ENCODE measurements at places on chromosomes 6 and 20.

GRCh38 chr6:157289764-157290163 lies 33.6 kb downstream of the TMEM242 start:
- no peak for DNase-seq

GRCh38 chr6:55758156-55758937 lies 117.0 kb downstream of the BMP5 start:
- no peak for DNase-seq

DNA sequence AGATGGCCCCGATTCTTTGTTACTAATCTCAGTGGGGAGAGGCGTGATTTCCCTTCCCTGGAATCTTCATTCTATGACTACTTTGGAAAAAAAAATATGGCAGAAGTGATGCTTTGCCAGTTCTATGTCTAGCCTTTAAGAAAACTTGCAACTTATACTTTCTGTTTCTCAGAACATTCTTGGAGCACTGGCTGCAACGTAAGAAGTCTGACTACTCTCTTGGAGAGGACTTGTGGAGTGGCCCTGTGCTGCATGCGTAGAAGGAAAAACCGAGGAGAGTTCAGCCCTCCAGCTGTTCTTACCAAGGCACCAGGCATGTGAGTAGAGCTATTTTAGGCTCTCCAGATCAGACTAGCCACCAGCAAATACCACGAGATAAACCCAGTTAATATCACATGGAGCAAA lies 77.6 kb upstream of the STXBP5 start:
- DNase-seq = no peak

DNA sequence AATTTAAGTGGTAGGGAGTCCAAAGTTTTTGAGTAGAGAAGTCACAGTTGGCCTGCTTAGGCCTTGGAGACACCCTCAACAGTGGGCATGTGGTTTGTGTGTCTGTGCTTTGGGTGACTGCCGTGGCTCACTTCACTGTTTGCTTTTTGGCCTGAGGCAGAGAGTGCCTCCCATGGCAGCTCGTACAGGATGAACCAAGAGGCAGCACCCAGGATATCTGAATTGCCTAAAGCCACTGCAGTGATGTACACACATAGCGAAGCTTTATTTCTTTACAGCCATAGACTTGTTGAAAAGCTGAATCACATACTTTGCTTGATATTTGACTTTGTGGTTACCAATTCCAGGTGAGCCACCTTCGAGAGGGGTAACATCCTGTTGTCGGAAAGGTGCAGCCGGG lies 21.6 kb downstream of the RREB1 start:
- no peak for DNase-seq

DNA sequence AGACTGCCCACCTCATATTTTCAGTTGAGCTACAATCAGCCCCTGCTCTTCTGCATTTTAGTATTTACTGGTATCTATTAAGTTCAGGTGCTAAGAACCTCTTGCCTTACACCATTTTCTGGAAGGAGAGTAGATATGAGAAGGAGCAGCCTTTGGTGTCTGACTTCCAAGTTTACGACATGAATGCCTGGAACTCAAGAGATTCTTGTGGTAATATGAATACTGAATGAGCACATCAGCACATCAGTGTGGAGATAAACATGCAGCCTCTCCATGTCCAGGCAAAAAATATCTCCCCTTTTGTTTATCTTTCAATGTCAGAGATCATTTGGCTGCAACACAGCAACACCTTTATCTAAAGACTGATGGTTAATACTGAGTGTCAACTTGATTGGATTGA lies 65.8 kb upstream of the THEMIS start:
- no peak for DNase-seq

DNA sequence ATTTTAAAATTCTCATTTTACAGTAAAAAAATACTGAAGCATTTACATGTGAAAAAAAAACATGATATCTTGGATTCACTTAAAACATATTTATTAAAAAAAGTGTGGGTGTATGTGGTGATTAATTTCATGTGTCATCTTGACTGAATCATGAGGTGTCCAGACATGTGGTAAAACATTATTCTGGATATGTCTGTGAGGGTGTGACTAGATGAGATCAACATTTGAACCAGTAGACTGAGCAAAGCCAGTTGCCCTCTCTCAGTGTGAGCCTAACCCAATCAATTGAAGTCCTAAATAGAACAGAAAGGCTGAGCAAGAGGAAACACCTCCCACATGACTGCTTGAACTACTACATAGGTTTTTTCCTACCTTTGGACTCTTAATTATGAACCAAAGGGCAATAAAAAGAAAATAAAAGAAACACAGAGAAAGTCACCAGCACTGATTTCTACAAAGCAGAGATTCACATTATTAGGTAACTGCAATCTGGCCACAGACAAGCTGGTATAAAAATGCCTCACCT lies 90.5 kb upstream of the VGLL2 start:
- no peak for DNase-seq

- no peak for DNase-seq
These were observed 39.9 kb upstream of the PBOV1 start for GRCh38 chr6:138258197-138258596.

- no peak for DNase-seq
These were observed 4.1 kb downstream of the DNAJC5 start for GRCh38 chr20:63898882-63899558.

DNA sequence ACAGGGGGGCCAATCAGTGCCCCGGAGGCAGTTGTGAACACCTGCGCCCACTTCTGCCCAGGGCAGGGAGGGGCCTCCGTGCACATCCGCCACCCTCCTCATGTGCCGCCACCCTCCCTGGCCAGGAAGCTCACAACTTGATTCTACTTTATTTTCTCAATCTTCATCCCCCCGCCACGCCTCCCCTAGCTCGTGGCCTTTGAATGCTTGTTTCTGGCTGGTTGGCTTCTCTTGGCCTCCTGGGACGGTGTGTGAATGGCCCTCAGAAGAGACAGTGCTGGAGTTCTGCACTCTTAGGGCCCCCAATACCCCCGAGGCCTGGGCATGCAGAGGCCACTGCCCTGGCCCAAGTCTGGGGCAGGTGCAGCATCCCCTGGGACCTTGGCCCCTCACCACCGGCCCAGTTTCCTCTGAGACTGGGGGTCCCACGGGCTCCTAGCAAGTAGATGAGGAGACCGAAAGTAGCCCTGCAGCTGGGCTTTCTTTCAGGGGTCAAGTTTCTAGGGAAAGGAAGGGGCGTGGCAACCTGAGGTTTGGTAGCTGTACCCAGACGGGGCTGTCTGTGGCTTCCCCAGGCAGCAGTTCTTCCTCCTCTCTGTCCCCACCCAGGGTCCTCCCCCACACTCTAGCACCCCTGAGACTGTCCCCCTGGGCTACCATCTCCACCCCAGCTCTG lies 1.3 kb downstream of the RGS19 start:
- DNase-seq = no peak

- no peak for DNase-seq
These were observed 7.7 kb downstream of the HDDC2 start for GRCh38 chr6:125294036-125294435.

- DNase-seq = peak; percentile 78
These were observed 18.4 kb downstream of the ECT2L start for GRCh38 chr6:138814179-138814834.

DNA sequence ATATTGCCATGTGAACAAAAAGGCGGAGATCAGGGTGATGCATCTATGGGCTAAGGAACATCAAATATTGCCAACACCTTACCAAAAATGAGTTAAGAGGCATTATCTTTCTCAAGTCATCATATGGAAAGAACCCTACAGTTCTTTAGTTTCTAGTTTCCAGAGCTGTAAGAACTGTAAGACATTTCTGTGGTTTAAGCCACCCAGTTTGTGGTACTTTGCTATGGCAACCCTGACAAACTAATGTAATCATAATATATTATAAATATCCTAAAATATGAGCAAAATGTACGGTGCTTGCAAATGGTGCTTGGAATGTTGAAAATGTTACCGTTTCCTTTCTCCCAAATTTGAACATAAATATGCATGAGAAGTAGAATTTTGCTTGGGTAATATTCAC lies 349.6 kb downstream of the PHF3 start:
- DNase-seq = no peak

GRCh38 chr6:82891076-82891475 lies 174.6 kb downstream of the UBE3D start:
- no peak for DNase-seq

DNA sequence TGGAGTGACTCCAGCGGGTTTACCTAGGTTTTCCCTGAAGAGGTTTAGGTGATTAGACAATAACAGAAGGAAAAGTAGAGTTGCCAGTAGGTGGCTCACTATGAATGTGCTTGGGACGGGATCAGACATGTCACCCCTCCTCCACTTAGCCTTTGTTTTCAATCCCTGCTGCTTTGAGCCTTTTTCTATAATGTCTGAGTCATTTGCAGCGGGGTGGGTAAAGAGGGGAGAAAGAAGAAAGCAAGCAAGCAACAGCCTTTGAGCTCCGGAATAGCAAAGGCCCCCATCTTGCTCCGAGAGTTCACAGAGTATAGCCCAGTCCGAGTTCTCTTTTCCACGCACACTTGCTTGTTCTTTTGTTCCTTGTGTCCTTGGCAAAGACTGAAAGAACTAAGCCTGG lies 129.1 kb downstream of the PACRG start:
- DNase-seq = peak; percentile 86

DNA sequence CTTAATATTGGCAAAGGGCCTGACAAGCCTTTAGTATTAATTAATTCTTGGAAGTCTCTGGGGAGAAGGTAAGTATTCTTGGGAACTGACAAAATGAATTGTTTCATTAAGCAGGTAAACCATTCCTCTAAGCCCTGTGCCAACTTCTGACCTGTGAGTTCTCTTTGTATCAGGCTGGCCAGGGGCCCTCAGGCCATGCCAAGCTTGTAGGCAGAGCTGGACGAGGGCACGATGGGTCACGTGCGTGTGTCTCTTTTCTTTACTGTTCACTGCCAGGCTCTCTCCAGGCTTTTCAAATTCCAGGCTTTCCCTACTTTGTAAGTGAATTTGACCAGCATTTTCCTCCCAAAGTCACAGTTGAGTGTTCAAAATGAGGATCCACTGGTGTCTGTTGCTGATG lies 112.4 kb downstream of the NRN1 start:
- DNase-seq = no peak

DNA sequence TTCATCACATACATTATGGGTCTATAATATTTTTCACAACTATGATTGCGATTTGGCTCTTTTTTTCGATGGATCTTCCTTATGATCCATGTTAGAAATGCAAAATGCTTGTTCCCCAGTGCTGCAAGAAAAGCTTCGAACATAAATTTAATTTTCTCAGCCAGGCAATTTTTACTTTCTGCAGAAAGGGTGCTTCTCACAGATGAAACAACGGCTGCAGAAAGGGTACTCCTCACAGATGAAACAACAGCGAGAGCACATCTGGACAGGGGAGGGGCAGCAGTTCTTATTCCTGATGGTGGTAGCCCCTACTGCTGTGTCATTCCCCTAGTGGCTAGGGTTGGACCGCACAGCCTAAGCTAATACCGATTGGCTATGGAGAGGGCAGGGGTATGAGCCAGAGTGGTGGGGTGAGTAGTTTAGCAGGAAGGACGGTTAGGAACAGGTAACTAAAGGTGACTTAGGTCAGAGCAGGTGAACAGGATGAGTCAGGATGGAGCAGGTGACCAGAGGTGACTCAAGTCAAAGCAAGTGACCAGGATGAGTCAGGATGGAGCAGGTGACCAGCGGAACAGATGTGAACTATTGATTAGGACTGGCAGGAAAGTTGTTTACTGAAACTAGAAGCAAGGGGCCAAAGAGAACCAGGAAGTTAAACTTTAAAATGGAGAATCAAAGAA lies 13.4 kb upstream of the TREML4 start:
- DNase-seq = no peak

DNA sequence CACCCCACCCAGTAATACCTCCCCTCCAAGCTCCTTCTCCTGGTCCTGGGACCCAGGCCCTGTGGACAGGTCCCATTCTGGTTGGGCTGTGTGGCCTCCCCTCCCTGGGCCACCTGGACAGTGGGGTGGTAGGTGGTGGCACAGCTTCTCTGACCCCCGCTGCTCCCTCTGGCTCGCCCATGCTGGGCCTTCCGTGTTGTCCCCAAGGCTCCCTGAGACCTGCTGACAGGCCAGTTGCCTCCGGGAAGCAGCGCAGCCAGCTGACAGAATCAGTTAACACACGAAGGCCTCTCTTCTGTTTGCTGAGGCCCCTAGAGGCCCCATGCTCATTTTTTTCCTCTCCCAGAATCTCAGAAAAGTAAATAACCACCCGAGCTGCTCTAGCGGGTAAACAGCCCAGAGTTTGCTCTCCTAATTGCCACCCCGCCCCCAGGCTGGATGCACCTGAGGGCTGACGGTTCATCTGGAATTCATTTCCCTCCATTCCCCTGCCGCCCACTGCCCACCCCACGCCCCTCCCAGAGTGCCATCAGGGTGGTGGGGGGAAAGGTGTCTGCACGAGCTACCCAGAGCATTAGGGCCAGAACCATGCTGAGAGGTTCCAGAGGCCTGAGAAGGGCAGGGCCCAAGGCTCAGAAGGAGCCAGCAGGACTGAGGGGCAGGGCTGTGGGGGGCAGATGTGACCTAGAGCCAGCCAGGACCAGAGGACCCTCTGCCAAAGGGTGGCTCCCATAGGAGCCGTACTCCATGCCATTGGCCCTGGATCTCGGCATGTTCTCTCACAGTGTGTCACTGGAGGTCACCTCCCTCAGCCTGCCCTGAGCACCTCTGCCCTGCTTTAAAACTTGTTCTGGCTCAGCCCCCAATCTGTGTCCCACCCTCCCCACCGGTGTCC lies 157.5 kb downstream of the GRM4 start:
- DNase-seq = peak; percentile 88

DNA sequence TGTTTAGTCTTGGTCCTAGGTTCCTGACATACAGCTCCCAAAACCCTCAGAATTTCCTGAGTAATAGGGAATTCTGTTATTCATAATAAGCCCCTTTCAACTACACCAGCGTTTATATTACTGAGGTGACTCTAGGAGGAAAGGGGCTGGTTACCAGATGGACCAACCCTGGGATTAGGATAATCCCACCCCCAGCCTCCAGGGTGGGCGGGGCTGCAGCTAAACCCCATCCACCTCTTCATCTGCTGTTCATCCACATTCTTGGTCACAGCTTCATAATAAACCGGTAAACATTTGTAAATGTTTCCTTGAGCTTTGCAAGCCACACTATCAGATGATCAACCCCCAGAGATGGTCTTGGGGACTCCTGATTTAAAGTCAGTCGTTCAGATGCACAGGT lies 38.3 kb downstream of the NINL start:
- DNase-seq = no peak

DNA sequence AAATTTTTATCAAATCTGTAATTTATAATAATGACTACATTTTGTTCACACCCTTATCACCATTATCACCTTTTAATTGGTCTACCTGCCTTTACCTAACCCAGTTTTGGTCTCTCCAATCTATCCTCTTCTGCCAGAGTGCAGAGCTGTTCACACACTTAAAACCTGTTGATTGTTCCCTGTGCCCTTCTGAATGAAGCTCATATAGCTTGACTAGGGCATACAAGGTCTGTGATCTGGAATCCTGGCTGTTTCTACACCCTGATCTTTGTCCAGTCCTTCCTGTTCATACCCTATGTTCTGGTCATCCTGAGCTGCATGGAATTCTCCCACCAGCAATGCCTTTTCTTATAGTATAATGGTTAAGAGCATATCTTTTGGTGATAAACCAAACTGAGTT lies 28.9 kb upstream of the SUMO4 start:
- no peak for DNase-seq

GRCh38 chr6:169843110-169843509 lies 91.7 kb downstream of the ERMARD start:
- no peak for DNase-seq
